NCI-H345 (cell line): ENCODE measurements at places on chromosomes 5 and 9.

DNA sequence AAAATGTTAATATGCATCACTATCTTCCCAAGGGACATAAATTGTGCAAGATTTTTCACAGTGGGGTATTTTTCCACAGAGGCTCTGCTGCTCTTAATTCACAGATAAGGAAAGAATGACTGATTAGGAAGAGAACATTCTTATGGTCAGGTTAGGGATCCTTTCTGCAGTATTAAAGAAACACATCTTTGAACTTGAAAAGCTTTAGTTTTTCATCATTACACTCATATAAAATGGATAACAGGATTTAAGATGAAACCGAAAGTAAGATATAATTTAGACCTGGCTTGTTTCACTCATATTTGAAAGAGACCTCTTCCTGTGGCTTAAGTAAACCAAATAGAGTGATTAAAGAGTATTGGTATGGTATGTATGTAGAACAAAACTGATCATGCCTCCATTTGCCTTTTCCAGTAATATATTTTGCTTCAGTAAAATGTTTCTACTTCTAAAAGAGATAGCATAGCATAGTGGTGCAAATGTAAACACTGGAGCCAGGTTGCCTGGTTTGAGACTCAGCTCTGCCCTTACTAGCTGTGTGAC is 160.0 kb downstream of the PRR16 start:
- no peak for DNase-seq

DNA sequence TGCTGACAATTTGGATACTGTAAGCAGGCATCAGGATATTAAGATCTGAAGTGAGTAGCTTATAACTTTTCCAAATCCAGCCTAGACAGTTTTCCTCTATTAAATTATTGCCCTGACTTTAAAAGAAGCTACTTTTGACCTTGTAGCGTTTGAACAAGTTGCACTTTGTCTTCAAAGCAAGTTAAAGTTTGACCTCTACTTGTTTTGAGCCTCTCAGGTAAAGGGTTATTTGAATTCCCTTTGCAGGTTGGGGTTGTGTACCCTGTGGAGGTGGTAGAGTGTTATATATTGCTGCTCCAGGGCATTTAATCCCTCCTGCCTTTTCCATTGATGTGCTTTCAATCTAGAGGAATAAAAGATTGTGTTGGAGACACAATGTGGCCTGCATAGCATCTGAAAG is 30.1 kb downstream of the FXN start:
- DNase-seq, result no peak

DNA sequence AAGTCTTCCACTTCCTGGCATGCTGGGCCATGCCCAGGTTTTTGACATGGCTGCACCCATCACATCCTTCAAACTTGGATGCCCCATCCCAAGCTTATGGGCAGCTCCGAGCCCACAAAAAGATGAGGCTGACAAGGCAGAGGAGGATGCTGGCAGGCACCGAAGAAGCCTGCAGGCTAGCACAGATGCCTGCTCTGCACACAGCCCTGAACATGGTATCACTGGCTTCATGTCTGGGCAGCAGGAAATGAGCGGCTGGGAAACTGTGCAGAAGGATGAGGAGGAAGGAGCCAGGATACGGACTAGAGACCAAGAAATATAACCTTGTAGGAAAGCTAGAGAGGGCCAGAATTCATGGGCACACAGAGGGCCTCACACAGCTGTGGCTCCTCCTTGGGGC is 14.8 kb downstream of the CAMK2A start:
- DNase-seq, result no peak

- no peak for DNase-seq
Measured at GRCh38 chr5:155040984-155041653, 27.6 kb downstream of the KIF4B start.
